ENCODE measurements at places on chromosomes 12 and 14.

DNA sequence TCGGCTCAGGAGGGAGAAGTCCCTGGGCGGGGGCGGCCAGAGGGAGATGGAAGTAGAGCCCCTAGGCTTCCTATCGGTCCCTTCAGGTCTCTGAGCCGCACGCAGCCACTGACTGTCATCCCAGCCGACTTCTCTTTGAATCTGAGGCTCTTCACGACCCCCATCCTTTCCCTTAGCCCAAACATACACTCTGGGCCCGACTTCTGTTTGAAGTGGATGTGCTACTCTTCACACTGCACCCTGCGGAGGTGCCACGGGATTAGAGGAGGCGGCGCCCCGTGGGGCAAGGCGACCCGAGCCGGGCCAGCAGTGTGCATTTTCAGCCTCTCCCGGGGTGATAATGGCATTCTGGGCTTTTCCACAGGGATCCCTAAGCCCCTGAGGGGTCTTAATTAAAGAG, 6.0 kb upstream of the DACT1 start:
- DNase-seq, result no peak

- no peak for DNase-seq
Observed at GRCh38 chr12:79426121-79426520, 264.6 kb downstream of the PAWR start.

- no peak for DNase-seq
Observed at GRCh38 chr12:42706321-42706720, 116.8 kb upstream of the PRICKLE1 start.

DNA sequence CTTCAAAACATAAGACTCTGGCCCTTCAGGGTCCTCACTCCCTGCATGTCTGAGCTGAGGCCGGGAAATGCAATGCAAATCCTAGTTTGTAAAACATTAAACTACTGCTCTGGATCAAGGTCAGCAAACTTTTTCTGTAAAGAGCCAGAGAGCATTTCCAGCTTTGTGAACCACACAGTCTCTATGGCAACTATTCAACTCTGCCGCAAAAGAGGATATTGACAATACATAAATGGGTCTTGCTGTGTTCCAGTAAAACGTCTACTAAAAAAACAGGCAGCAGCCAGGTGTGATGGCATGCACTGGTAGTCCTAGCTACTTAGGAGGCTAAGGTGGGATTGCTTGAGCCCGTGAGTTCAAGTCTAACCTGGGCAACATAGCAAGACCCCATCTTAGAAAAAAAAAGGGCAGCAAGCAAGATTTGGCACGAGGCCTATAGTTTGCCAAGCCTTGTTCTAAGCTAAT, 22.3 kb downstream of the DDX24 start:
- no peak for DNase-seq

- DNase-seq, result no peak
Observed at GRCh38 chr14:59020382-59020781, 168.1 kb upstream of the DAAM1 start.

- DNase-seq, result no peak
Observed at GRCh38 chr14:50310445-50310844, 1.6 kb downstream of the L2HGDH start.

- DNase-seq, result no peak
Observed at GRCh38 chr14:100824091-100824551, 1.8 kb upstream of the MEG3 start.

DNA sequence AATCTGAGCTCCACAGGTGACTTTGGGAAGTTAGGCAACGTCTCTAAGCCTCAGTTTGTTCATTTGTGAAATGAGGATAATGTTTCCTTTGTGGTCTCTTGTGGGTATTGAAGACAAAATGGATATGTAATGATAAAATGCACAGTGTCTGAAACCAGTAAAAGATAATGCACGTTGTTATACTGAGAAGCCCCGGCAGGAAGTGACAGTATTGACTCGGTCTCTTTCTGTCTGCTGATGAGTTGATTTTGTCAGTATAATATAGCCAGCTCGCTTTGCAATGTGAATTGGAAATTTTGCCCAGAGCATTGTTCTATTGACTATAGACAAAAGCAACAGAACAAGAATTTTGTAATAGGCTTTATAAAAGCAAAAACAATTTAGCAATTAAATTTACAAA, 49.2 kb upstream of the SLC38A1 start:
- no peak for DNase-seq

- no peak for DNase-seq
Observed at GRCh38 chr14:100018482-100018881, 46.7 kb upstream of the EVL start.

- DNase-seq, result no peak
Observed at GRCh38 chr12:47120736-47121135, 41.0 kb upstream of the AMIGO2 start.

DNA sequence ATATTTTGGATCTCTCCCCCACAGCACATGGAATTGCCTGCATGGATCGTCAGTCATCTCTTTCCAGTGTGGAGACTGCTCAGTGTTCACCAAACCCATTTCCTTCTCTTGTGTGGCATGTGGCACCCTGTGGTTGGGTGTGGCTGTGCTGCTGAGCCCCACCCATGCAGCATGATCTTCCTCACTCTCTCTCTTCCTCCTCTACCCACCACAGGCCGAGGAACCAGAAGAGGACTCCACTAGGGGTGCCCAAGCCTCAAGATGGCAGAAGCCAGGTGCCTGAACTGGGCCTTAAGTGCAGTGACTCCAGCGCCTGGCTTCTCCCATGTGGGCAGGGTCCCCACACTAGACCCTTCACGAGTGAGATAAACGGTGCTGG, 66.8 kb upstream of the GPR68 start:
- DNase-seq, result no peak

GRCh38 chr14:20986811-20987210, 3.0 kb upstream of the METTL17 start:
- peak; percentile 74 for DNase-seq

DNA sequence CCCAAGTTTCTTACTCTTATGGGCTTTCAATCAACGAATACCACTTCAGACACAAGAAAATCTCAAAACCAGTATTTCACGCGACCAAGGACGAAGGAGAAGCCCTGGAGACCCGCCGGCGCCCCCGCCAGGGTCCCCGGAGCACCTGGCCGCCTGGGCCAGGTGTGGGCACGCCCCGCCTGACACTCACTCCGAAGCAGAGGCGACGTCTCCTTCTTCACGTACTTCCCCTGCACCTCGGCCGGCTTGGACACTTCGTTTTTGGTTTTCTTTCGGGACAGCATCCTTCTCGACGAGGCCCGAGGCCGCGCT, 466 bp downstream of the SAV1 start:
- DNase-seq, result no peak

DNA sequence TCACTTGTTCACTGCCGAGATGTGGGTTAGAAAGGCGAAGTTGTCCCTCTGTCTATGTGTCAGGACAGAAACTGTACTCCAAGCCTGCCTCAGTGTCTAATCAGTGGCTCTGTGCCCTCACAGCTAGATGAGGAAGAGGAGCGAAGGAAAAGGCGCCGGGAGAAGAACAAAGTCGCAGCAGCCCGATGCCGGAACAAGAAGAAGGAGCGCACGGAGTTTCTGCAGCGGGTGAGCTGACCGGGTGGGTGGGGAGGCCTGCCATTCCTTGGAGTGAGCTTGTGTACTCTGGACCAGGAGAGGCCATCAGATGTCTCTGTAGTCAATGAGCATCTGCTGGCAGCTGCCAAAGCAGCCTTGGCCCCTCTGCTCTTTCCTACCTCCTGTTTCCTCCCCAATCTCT, 33.5 kb downstream of the JDP2 start:
- DNase-seq, result no peak

GRCh38 chr12:93847517-93848474, 170.6 kb downstream of the CRADD start:
- no peak for DNase-seq
